AML-193 (cell line): ENCODE measurements at places on chromosomes 7 and 10.

DNA sequence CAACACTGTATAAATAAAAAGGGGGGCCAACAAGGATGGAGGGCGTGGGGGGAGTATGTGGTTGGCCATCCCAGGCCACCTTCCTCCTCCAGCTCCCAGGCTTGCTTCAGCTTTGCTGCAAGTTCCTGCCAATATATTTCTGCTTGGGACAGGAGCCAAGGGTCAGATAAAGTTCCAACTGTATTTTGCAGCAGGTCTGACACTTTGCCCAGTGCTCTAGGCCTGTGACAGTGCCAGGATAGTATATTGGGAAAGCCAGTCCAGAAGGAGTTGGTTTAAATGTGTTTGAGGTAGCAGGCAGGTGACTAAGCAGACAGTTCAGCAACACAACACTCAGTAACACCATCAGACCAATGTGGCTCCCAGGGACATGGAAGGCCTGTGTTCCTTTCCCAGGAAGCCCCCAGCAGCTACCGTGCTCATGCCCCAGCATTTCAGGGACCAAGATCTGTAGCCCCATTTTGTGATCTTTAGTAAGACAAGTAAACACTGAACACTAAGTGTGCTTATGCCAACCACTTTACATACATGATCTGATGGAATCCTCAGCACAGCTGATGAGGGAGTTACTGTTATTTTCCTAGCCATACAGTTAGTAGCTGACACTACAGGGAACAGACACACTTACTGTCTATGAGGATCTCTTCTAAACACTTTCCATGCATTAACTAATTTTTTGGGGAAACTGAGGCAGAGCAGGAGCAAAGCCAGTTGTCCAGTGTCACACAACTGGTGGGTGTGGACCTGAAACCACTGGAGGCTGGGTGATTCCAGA is 38.9 kb downstream of the DNAJB12 start:
- peak; percentile 84 for DNase-seq

GRCh38 chr7:70053989-70054388 is 455.7 kb downstream of the AUTS2 start:
- no peak for DNase-seq

GRCh38 chr10:124697837-124698544 is 46.2 kb downstream of the FAM53B start:
- DNase-seq, result no peak

DNA sequence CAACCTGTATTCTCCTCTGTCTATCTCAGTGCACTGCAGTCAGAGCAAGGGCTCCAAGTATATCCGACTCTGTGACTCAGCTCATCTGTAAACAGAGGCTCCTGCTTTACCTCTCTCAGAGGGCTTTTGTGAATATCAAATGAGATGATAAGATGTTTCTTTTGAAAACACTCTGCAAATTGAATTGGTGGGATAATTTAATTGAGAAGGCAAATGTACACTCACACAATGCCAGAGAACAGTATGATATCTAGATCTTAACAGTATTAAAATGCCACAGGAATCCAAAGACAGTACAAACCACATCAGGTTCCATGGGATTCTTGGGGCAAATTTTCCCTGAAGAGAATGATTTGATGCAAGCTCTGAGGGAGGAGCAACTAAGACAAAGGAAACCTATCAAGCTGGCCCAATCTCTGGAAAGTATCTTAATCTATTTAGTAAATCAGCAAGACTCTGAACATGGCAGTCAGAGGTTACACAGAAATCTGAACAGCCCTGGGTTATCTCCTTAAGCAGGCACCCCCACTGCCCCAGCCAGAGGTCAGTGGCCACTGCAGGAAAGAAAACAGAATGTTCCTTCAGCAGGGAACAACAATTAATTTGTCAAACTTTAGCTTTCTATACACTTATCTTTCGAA is 45.9 kb downstream of the DOCK4 start:
- DNase-seq, result no peak

DNA sequence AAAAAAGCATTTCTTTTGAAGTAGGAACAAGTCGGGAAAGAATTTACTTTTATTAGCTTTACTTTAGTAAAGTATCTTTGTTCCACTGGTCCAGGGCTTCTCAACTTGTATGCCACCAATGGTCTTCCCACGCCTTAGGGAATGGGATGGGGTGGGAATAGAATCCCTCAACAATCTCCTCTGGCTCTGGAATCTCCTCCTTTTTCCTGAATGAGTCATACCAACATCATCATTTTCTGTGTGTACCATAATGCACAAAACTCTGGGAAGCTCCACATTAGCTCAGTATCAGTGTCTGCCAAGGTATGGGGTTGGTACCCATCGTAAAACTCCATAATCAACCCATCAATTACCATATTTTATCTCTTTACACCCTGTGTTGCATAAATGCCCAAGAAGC is 159.4 kb upstream of the BMPER start:
- DNase-seq, result no peak

GRCh38 chr10:44973323-44974081 is 5.1 kb downstream of the DEPP1 start:
- no peak for DNase-seq

GRCh38 chr7:151245360-151246101 is 3.0 kb downstream of the SMARCD3 start:
- DNase-seq, result peak; percentile 20

DNA sequence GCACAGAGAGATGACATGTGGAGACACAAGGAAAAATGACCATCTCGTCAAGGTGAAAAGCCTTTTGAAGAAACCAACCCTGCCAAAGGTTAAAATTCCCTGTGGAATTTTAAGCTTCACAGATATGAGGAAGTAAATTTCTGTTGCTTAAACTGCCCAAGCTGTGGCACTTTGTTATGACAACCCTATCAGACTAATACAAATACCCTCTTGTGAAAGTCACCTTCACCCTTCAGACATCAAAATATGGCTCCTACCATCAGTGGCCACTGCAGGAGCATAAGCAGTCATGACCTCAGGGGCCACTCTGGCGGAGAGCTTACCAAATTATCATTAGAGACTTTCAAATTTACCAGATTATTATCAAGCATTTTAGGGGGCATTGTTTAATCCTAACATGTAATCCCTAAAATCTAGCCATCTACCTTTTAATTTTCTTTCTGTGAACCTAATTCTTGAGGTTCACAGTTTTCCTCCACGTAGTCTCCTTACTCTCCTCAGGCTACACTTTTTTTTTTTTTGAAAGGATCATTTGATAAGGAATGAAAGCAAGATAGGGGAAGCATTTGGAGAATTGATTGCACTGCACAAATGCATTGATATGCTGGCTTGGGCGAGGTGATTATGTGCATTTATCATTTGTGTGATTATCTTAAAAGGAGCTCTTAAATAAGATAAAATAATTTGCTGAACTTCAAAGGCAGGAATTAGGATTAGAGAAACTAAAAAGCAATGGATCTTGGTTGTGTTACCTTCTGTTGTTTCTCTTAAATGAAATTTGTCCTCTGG is 90.3 kb downstream of the TMEM168 start:
- DNase-seq, result no peak

GRCh38 chr10:90986136-90986760 is 65.4 kb upstream of the ANKRD1 start:
- no peak for DNase-seq

DNA sequence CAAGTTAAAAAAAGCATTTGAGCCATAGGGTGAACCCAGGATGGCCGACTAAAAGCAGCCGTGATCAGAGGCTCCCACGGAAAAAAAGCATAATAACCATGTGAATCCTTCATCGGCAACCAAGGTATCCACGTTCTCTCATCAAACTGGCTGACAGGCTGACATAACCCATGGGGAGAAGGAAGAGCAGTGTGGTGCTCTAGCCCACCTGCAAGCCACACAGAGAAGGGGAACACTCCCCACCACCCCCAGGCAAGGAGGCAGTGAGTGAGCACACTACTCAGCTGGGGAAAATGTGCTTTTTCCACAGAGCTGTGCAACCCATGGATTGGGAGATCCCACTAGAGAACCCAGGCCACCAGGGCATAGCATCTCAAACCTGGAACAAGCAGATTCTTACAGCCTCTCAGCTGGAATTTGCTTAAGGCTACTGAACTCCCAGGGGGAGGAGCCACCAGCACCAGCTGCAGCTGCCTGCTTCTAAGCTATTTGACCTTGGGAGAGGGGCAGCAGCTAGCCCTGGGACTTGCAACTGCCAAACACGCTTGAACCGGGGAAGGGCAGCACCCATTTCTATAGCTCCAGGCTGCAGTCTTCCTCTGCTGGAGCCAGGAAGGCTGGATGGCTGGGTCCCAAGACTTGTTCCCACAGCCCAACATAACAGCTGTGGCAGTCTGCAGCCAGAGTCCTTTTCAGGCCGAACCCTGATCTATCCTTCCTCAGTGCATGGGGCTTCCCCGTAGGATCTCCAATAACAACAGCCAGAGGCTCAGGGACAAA is 178.2 kb upstream of the NRG3 start:
- DNase-seq, result no peak

DNA sequence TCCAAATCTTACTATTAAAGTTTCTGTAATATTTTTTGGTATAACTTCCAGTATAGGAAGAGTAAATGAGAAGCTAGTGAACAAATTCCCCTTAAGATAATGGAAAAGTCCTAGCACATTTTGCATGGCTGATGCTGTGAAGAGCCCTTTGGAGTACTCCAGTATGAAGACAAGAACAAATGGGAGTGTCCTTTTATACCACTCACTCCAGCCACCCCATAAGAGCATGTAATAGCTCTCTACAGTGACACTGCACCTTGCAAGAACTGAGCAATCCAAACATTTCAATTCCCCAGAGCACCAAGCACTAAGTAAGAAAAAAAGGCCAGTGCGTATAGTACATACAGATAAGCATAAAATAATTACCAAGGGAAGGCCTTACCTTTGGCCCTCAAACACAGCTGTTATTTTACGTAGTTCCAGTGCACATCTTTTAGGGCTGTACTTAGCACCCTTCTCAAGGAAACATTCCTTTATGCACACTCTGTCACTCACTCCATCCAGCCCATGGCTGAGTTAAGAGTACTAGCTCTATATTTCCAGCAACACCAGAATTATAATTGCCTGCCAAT is 135.4 kb downstream of the ST7 start:
- no peak for DNase-seq

DNA sequence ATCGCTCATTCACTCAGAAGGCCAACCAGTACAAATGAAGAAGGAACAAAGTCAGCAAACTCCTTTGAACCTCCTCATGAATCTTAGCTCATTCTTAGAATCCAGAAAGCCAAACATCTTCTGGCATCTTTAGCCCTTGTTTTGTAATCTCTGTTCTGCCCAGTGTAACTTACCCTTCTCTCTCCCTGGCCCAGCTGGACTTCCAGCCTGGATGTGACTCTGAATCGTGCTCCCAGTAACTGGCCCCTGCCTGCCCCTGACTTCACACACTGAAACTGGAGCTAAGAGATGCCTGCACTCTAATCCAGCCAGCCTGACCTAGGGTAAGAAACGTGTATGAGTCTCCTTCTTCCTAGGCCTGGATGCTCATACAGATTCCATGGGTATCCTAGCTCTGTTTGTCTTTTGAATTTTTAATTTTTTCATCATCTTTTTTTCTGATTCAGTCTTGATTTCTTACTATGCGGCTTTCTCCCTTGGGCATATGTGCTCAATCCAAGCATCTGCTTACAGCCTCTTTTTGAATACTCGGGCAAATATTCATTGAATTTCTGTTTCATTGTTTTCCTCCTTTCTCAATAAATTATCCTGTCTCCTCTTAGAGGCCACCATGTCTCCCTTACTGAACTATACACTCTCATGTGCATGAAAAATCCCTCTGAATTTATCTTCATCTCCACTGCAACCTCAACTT is 845.6 kb upstream of the AUTS2 start:
- no peak for DNase-seq

DNA sequence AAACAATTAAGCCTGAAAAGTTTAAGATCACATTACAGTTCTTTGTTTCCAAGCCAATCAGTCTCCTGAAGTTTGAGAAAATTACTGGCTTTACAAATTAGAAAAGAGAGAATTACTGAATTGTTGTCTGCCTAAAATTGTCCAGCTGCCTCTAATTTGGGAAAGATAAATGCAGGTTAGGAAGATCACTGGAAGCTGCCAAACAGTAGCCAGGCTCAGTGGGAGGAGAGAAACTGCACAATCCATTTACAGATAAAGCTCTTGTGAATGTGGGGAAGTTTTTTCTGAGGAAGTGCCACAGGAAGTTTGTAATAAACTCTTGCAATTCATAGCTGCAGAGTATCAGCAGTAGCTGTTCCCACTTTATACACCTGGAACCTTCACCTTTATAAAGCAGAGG is 100.7 kb downstream of the IQUB start:
- no peak for DNase-seq

DNA sequence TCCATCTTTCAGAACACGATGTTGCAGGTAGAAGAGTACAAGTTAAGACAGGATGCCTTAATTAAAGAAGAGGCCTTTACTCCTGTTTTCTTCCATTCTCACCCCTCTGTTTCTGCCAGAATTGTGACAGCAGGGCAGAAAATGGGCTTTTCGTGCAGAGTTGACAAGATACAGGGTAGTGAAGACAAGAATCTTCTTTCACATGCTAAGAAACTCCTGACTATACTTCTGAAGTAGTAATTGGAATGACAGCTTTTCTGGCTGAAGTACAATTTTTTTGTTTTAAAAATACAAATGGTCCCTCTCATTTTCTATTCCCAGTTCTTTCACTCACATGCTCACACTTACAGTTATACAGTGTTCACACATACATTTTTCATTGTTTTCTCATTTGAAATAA is 22.1 kb downstream of the HDAC9 start:
- DNase-seq, result no peak

GRCh38 chr7:122556873-122557542 is 141.9 kb downstream of the RNF133 start:
- DNase-seq, result no peak

- peak; percentile 48 for DNase-seq
Observed at GRCh38 chr7:141928845-141929195, 12.6 kb downstream of the OR9A4 start.

DNA sequence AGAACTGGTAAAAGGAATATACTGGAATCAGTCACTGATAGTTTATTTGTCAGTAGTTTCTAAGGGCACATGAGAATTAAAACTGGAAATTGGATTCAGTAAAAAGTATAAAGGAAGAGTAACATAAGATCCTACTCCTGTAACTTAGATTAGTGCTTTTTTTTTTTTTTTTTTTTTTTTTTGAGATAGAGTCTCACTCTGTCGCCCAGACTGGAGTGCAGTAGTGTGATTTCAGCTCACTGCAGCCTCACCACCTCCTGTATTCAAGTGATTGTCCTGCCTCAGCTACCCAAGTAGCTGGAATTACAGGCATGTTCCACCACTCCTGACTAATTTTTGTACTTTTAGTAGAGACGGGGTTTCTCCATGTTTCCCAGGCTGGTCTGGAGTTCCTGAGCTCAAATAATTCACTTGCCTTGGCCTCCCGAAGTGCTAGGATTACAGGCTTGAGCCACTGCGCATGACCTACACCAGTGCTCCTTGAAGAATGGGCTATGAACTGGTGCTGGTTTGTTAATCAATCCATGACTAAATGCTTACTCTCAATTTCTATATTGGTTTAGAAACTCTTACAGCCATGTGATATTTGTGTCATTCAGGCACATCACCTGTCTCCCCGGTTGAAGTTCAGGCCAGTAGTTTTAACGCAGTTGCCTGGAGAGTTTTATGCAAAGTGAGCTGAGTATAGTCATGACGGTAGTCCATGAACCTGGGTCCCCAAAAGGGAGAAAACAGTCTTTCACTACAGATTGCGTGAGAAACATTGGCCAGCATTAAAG is 65.0 kb downstream of the ZEB1 start:
- DNase-seq, result no peak

- DNase-seq, result no peak
Observed at GRCh38 chr7:146731185-146731584, 614.6 kb downstream of the CNTNAP2 start.

GRCh38 chr7:46652317-46652716 is 731.2 kb upstream of the IGFBP3 start:
- no peak for DNase-seq

GRCh38 chr10:93600446-93601145 is 439 bp downstream of the RBP4 start:
- DNase-seq, result no peak
